ENCODE measurements at places on chromosomes 2 and 18. TPM values are rescaled to one million over a fixed set of nuclear protein-coding genes. Genes with fewer than 3 reads are reported as not detected.

DNA sequence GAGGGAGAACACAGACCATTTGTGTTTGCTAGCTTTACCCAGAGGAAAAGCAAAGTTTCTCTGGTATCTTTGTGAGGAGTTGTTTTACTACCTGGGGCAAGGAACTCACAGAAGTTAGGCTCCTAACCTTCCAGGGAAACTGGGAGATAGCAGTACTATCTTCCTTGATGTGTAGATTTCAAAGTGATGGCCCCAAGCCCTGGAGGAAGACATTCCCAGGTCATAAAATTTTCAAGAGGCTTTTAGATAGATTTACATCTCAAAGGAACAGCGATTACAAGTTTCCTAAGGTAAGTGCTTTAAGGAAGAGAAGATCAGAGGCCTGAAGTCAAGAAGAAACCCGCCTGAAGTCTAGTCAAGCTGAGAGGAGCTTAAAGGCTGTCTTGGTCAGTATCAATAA is 1187.8 kb upstream of the TMEFF2 start:
- H3K36me3 ChIP-seq = no peaks in the 10 kb centered on the region
- DNase-seq = no peak
- no peaks in the 10 kb centered on the region for H3K4me1 ChIP-seq
- no peaks in the 10 kb centered on the region for H3K27me3 ChIP-seq

- H3K27ac ChIP-seq = no peak overlapping the region
- no peaks in the 10 kb centered on the region for H3K4me1 ChIP-seq
- no peak overlapping the region for H3K4me3 ChIP-seq
- no peak for DNase-seq
- no peaks in the 10 kb centered on the region for H3K36me3 ChIP-seq
- H3K27me3 ChIP-seq = no peaks in the 10 kb centered on the region
These were observed 292.4 kb downstream of the TRIB2 start for GRCh38 chr2:13009027-13009642.

UGT1A7 gene
- not detected for total RNA-seq

DNA sequence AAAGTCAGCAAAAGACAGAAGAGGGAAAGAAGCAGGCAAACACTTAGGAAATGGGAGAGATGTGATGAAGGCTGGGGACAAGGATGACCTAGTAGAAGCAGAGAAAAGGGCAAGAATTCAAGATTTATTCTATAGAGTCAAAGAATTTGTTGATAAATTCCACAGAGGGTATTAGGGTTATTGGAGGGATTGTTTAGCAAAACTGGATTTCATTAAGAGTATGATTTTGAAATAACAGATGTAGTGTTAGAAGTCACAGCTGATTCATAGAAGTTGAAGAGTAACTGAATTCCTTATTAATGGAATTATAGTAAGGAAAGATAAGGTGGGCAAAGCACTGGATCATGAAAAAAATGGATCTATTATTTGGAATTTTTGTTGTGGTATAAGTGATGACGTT is 48.6 kb downstream of the CEP192 start:
- 0 out of 2 replicates have a peak, but pooled peaks cover 5% of the 10 kb centered on the region for H3K36me3 ChIP-seq
- H3K27ac ChIP-seq = no peak overlapping the region
- H3K4me1 ChIP-seq = no peaks in the 10 kb centered on the region
- H3K4me3 ChIP-seq = no peak overlapping the region

- no peak overlapping the region for H3K4me3 ChIP-seq
- H3K27ac ChIP-seq = no peak overlapping the region
- H3K4me1 ChIP-seq = no peaks in the 10 kb centered on the region
- no peaks in the 10 kb centered on the region for H3K27me3 ChIP-seq
These were observed 212.6 kb upstream of the SP5 start for GRCh38 chr2:170502361-170503130.

- no peak overlapping the region for H3K27ac ChIP-seq
- H3K4me3 ChIP-seq = no peak overlapping the region
- DNase-seq = no peak
- no peaks in the 10 kb centered on the region for H3K36me3 ChIP-seq
These were observed 48.3 kb upstream of the CCDC68 start for GRCh38 chr18:55007602-55008001.

CAPN14 gene
- total RNA-seq = not detected

RHOB gene
- 72.9 TPM for total RNA-seq

GRCh38 chr2:10678225-10678624 is 11.6 kb downstream of the NOL10 start:
- H3K36me3 ChIP-seq = peaks cover 18% of the 10 kb centered on the region
- H3K27me3 ChIP-seq = no peaks in the 10 kb centered on the region
- no peak for DNase-seq
- H3K27ac ChIP-seq = no peak overlapping the region
- no peaks in the 10 kb centered on the region for H3K4me1 ChIP-seq

SERPINB4 gene
- total RNA-seq = not detected

GRCh38 chr2:130393318-130393910 is 37.6 kb downstream of the PTPN18 start:
- no peak overlapping the region for H3K27ac ChIP-seq
- H3K27me3 ChIP-seq = no peaks in the 10 kb centered on the region
- H3K4me1 ChIP-seq = peaks cover 14% of the 10 kb centered on the region
- H3K36me3 ChIP-seq = no peaks in the 10 kb centered on the region
- DNase-seq = no peak

MYO5B gene
- 32.1 TPM for total RNA-seq

CPLX4 gene
- total RNA-seq = not detected

LRRC30 gene
- total RNA-seq = not detected

DNA sequence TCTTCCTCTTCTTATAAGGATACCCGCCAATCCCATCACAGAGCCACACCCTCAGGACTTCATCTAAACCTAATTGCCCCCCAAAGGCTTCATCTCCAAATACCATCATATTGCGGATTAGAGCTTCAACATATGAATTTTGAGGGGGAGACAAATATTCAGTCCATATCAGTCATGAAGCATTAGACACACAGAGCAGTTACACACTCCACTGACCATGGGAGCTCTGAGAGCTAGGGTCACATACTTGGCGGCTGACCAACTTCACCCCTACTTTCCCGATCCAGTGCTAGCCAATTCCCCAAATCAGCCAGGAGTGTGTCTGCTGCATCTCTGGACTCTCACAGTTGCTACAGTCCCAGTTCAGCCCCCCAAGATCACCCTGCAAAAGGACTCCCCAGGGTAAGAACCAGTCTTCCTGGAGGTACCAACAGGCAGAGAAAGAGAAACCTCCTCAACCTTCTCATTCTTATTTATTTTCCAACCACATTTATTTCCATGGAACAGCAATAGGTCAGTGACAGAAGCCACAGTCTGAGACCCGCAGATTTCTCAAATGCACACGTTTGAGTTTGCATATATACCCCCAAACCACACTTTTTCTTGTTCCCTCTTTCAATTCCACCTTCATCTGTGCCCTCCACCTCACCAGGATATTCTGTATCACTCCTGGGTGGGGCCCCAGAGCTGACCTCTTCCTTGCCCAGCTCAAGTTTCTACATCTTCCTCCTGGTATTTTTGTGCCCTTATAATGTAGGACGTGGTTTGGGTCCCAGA is 33.3 kb downstream of the SPP2 start:
- H3K36me3 ChIP-seq = no peaks in the 10 kb centered on the region
- H3K4me3 ChIP-seq = no peak overlapping the region
- H3K4me1 ChIP-seq = peaks cover 10% of the 10 kb centered on the region
- DNase-seq = no peak

DNA sequence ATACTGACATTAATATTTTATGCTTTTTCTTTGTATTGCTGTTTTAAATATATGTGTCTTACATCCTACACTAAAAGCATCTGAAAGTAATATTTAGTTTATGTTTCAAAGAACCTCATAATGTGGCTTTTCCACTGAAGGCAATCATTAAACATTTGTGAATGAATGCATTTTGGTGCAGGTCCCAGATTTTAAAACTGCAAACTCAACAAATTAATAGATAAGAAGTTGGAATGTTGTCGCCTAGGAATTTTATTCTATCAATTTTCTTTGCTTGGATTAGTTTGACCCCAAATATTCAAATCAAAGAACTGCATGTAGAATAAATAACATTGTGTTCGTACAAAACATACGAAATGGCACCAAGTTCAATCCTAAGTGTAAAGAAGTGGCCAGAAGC is 44.7 kb downstream of the ATF2 start:
- no peak overlapping the region for H3K4me3 ChIP-seq
- no peaks in the 10 kb centered on the region for H3K36me3 ChIP-seq
- no peaks in the 10 kb centered on the region for H3K4me1 ChIP-seq
- no peaks in the 10 kb centered on the region for H3K27me3 ChIP-seq
- DNase-seq = no peak

LIPT1 gene
- total RNA-seq = 8.5 TPM

- H3K4me1 ChIP-seq = peaks cover 47% of the 10 kb centered on the region
- no peak overlapping the region for H3K4me3 ChIP-seq
- H3K27ac ChIP-seq = no peak overlapping the region
- H3K27me3 ChIP-seq = no peaks in the 10 kb centered on the region
These were observed 30.1 kb downstream of the ANKRD29 start for GRCh38 chr18:23632615-23633014.

DNA sequence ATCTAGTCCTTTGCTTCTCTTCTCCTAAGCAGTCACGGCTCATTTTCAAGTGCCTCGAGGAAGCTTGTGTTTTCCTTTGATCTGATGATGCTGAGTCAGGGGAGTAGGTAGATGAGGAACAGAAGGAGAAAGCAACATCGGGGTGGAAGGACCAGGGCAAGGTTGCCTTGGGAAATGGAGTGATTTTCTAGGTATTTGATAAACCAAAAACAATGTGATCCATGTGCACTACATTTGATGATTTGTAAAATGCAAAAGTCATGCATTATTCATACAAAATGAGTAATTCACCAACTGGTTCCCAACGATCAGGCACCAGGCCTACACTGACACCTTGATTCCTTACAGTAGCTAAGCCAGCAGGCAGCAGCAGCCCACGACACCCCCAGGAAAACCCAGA is 205.3 kb downstream of the ANAPC1 start:
- no peaks in the 10 kb centered on the region for H3K36me3 ChIP-seq
- DNase-seq = no peak
- no peak overlapping the region for H3K27ac ChIP-seq
- H3K4me1 ChIP-seq = no peaks in the 10 kb centered on the region
- no peaks in the 10 kb centered on the region for H3K27me3 ChIP-seq
- H3K4me3 ChIP-seq = no peak overlapping the region

DNA sequence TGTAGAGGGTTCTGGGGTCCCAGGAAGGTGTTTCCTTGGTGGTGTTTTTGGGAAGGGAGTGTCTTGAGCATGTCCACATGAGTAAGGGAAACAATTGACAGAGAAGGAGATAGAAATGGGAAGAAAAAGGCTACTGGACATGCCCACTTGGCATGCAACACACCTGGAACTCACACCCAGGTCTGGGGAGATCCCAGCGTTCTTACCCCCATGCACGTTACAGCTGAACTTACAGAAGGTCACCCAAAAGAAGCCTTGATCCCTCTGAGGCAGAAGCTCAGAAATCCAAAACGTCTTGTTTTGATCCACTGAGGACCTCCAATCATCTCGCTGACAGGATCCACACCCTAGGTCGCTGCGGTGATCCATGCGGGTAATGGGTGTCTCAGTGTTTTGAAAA is 142.0 kb downstream of the ZNF516 start:
- H3K27ac ChIP-seq = no peak overlapping the region
- H3K36me3 ChIP-seq = no peaks in the 10 kb centered on the region
- H3K4me1 ChIP-seq = no peaks in the 10 kb centered on the region
- H3K4me3 ChIP-seq = no peak overlapping the region

CLEC4F gene
- not detected for total RNA-seq

GRCh38 chr2:203605302-203605701 is 70.2 kb upstream of the RAPH1 start:
- H3K4me1 ChIP-seq = no peaks in the 10 kb centered on the region
- H3K27me3 ChIP-seq = no peaks in the 10 kb centered on the region
- H3K27ac ChIP-seq = no peak overlapping the region
- no peak overlapping the region for H3K4me3 ChIP-seq

GRCh38 chr2:53994818-53995808 is 24.3 kb upstream of the PSME4 start:
- H3K27me3 ChIP-seq = no peaks in the 10 kb centered on the region
- no peaks in the 10 kb centered on the region for H3K36me3 ChIP-seq
- no peak overlapping the region for H3K4me3 ChIP-seq

DNA sequence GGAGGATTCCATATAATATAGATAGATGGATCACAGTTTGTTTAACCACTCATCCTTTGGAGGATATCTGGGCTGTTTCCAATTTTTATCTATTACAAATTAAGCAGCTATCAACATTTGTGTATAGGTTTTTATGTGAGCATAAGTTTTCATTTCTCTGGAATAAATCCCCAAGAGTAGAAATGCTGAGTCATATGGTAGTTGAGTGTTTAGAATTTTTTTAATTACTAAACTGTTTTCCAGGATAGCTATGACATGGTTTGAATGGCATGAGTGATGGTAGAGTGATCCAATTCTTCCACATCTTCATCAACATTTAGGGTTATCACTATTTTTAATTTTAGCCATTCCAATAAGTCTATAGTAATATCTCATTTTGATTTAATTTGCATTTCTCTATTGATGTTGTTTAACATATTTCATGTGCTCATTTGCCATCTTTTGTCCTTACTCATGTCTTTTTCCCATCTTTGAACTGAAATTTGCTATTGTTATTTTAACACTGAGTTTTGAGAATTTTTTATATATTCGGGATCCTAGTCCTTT is 31.4 kb downstream of the ABCB11 start:
- H3K27ac ChIP-seq = no peak overlapping the region
- H3K4me1 ChIP-seq = no peaks in the 10 kb centered on the region
- no peak for DNase-seq
- H3K36me3 ChIP-seq = no peaks in the 10 kb centered on the region

HRH4 gene
- total RNA-seq = not detected

DNA sequence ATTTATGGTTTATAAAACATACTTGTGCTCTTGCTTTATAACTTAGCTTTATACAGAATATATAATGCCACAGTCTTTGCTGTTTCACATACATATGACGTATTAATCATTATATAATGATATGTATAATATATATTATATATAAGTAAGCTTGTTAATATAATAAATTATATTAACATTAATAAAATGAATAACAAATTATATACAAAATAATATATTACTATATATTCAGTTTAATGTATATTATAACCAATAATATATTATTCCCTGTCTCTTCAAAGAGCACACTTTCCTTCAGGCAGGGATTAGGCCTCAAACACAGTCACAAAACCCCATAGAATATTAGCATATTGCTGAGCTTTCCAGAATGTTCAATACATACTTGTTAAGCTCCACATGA is 427.6 kb downstream of the NCKAP5 start:
- no peak overlapping the region for H3K27ac ChIP-seq
- DNase-seq = no peak
- no peaks in the 10 kb centered on the region for H3K4me1 ChIP-seq
- H3K27me3 ChIP-seq = no peaks in the 10 kb centered on the region
- H3K36me3 ChIP-seq = no peaks in the 10 kb centered on the region

AFF3 gene
- 0.61 TPM for total RNA-seq

TMEM17 gene
- 3.2 TPM for total RNA-seq

DNA sequence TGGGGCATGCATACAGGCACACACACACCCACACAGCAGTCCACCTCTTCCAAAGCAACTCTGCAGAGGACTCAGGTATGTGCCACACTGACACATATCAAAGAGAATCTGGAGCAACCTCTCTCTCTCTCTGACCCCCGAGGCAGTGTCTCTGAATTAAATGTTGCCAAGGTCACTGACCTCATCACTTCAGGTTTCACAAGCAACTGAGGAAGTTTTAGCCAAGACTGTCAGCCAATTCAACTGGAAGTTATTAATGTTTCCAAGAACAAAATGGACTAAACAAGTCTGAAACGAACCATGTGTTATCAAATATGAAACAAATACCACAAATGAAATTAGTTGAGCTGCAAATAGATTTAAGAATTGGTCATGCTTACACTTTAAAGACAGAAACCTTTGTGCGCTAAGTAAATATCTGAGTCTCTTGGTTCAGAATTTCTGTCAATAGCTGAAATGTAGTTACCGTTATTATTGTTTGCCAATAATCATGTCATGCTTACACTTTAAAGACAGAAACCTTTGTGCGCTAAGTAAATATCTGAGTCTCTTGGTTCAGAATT is 86.1 kb downstream of the SLC25A12 start:
- H3K27me3 ChIP-seq = no peaks in the 10 kb centered on the region
- no peak overlapping the region for H3K4me3 ChIP-seq
- no peak for DNase-seq
- H3K36me3 ChIP-seq = 0 out of 2 replicates have a peak, but pooled peaks cover 7% of the 10 kb centered on the region
- peaks cover 15% of the 10 kb centered on the region for H3K4me1 ChIP-seq

VWA3B gene
- 0.47 TPM for total RNA-seq
